ENCODE measurements at places on chromosomes 2 and 18. TPM values are rescaled to one million over a fixed set of nuclear protein-coding genes. Genes with fewer than 3 reads are reported as not detected.

The CD8B2 gene
- total RNA-seq = 7.3 TPM

- no peak overlapping the region for H3K4me3 ChIP-seq
- no peak overlapping the region for H3K27ac ChIP-seq
- no peak for DNase-seq
- H3K36me3 ChIP-seq = no peaks in the 10 kb centered on the region
- no peaks in the 10 kb centered on the region for H3K4me1 ChIP-seq
Measured at GRCh38 chr2:67451086-67451832, 54.1 kb downstream of the ETAA1 start.

- H3K27ac ChIP-seq = no peak overlapping the region
- H3K4me1 ChIP-seq = peaks cover 3% of the 10 kb centered on the region
- H3K27me3 ChIP-seq = peaks cover 5% of the 10 kb centered on the region
- H3K4me3 ChIP-seq = no peak overlapping the region
- no peak for DNase-seq
- no peaks in the 10 kb centered on the region for H3K36me3 ChIP-seq
Measured at GRCh38 chr2:217064234-217065011, 204.6 kb upstream of the TNP1 start.

The MAPRE3 gene
- total RNA-seq = 2.0 TPM

GRCh38 chr2:46339200-46339599 is 42.0 kb downstream of the EPAS1 start:
- DNase-seq = no peak
- H3K36me3 ChIP-seq = no peaks in the 10 kb centered on the region
- no peak overlapping the region for H3K27ac ChIP-seq
- H3K27me3 ChIP-seq = peaks cover 17% of the 10 kb centered on the region
- H3K4me3 ChIP-seq = no peak overlapping the region
- peaks cover 21% of the 10 kb centered on the region for H3K4me1 ChIP-seq

DNA sequence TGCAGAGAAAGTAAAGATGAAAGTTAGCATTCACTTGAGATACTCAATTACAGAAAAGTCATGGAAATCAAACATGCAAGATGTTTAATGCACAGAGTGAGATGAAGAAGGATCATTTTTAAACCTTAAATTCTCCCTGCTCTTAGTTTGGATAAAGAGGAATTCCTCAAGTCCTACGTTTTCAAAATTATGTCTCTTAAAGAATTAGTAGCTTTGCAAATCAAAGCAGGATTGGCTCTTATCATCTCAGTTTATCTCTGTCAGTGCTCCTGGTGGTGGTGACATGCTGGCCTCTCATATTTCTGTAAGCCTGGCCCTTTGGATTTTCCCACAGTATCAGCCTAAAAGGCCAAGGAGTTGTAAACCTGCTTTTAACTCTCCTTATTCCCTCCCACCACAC is 242.2 kb downstream of the NRXN1 start:
- H3K36me3 ChIP-seq = no peaks in the 10 kb centered on the region
- H3K4me3 ChIP-seq = no peak overlapping the region
- H3K27me3 ChIP-seq = no peaks in the 10 kb centered on the region
- no peak overlapping the region for H3K27ac ChIP-seq

DNA sequence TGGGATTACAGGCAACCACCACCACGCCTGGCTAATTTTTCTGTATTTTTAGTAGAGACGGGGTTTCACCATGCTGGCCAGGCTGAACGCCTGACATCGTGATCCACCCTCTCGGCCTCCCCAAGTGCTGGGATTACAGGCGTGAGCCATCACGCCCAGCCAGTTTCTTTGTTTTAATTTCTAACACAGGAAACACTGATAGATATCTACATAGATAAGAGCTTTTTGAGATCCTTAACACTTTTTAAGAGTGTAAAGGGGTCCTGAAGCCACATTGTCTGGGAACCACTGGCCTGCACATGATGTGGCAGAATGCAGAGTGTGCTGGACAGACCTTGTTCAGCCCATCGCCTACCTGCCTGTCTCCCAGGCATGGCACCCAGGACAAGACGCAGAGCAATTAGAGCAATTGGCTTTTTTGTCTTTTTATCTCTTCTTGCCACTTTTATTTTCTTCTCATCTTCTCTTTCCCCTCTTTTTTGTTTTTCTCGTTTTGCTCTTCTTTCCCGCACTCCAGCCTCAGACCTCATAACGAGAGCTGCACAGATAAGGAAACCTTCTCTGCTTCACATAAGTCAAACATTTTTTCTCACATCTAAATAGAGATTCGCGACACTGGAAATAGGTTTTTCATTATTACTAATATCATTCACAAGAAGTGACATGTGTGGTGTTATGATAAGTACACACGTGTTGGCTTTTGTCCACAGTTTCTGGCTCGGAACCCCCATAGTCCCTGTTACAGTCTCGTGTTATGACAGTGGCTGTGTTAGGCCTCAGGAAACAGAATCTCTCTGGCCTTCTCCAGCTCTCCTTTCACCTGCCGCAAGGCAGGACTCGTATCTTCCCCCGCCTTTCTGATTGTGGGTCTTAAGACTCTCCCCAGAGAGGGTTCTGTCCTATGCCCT is 25.2 kb upstream of the GPR55 start:
- peaks cover 1% of the 10 kb centered on the region for H3K36me3 ChIP-seq
- no peak overlapping the region for H3K27ac ChIP-seq
- H3K4me1 ChIP-seq = peaks cover 19% of the 10 kb centered on the region
- H3K4me3 ChIP-seq = no peak overlapping the region
- DNase-seq = no peak
- no peaks in the 10 kb centered on the region for H3K27me3 ChIP-seq

Measured in activated naive CD8-positive, alpha-beta T cell treated with anti-CD3 and anti-CD28 coated beads, Interleukin-2, amount 10 ng/mL, durations not matched to agents 7 days and 5 days (primary cell).